Effector memory CD8-positive, alpha-beta T cell (primary cell): ENCODE measurements at places on chromosomes 7 and 10.

- DNase-seq: no peak
Observed at GRCh38 chr7:11985376-11985775, 153.4 kb upstream of the THSD7A start.

DNA sequence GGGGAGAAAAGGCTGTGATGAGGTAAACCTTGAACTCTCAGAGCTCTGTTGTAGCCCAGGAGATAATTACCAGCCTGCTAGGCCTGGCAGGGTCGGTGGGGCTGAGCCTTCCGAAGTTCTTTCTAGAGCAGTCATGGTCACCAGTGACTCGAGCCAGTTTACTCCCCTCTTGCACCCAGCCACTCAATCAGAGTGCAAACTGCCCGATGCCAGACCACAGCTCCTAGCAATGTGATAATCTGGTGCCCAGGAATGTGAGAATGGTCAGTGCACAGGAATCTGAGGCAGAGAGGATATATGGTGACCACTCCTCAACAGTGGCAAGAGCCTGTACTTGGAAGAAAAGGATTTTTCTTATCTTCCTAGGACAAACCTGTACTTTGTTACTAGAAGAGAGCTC lies 46.4 kb upstream of the KMT2E start:
- DNase-seq: no peak

DNA sequence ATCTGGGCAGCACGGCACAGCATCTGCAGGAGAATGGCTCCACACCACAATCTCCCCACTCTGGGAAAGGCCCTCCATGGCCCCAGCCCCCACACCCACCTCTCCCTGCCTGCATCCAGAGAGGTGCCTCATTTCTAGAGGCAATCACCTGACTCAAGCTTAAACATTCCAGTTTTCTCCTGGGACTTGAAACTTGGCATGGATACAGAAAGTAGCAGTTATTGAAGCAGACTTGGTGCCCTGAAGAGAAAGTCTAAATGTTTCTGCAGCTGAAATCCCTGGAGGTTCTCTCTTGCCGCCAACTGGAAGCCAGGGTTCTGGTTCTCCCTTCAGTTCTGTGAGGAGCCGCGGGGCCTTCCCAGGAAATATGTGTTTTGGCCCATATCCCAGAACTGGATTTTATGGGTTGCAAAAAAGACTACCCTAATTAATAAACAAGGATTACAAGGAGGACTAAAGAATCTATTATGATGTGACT lies 122.8 kb downstream of the SKIDA1 start:
- DNase-seq: no peak

- DNase-seq: no peak
Observed at GRCh38 chr10:21510241-21511094, 15.0 kb downstream of the SKIDA1 start.

DNA sequence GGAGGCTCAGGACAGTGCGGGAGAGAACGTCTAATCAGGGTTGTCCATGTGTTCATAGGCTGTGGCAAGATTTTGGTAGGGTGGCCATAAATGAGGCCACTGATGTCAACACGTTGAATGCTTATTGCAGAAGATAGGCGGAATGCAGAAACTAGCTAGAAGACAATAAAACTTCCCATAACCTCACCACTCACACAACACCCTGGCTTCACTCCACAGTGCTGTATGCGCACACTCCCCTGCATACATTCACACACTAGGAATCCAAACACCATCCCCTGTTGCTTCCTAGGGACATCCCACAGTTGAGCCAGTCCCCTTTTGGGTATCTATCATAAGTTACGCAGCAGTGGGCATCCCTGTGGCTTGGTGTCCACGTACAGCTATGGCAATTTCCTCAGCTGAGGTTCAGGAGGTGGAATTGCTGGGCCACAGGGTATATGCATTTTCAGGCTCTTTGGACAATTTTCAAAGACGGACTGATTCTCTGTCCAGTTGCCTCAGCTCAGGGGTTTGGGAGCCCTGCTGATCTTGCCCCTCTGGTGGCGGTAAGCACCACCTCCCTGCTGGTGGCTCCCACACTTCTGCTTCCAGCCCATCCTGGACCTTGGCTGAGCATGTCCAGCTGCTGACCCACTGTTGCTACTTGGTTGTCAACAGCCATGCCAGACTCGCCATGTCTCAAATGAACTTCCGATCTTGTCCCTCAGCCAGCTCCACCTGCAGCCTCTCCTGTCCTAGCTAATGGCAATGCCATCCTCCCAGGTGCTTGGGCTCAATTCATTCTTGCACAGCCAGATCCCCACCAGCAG lies 36.4 kb downstream of the CDH23 start:
- DNase-seq: no peak

DNA sequence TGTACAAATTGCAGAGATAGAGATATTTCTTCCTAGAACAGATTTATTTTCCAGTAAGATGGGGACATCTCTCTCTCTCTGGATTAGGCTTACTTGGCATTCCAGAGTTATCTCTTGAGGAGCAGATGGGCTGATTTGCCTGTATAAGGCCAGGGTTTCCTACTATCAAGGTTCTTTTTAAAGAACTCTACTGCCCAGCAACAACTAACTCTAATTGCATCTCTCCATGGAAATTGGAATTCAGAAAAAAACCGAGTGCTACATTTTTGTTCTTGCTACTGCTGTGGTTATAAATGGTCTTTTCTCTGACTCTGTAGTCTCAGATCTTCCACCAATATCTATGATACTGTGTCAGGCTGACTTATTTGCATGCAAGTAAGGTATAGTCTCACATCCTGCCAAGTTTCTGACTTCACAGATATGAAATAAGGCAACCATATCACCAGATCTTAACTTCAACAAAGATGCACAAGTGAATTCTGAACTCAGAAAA lies 161.1 kb downstream of the CRPPA start:
- no peak for DNase-seq

DNA sequence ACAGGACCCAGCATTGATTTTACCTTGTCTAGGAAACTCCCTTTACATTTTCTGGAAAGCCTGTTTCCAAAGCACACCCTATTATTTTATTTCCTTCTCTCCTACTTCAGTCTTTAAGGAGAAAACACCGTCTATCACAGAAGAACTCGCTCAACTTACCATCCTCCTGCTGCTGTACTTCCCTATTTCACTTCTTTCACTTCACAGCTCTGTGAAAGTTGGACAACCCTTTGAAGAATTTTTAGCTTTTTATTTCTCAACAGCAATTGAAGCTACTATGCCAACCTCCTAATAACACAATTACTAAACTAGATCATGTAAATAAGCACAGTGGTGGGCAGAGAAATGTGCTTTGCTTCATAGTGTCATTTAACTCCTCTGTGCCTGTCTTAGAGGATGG lies 166.5 kb downstream of the TFEC start:
- DNase-seq: no peak

- DNase-seq: no peak
Observed at GRCh38 chr7:99357701-99358490, 16.6 kb upstream of the ARPC1B start.

GRCh38 chr10:112988839-112989406 lies 38.9 kb downstream of the TCF7L2 start:
- no peak for DNase-seq

GRCh38 chr7:3194501-3195141 lies 106.4 kb upstream of the SDK1 start:
- DNase-seq: no peak
